ENCODE measurements at places on chromosomes 6 and 20. TPM values are rescaled to one million over a fixed set of nuclear protein-coding genes. Genes with fewer than 3 reads are reported as not detected.

SUMO4 gene
- total RNA-seq = 2.6 TPM

DNA sequence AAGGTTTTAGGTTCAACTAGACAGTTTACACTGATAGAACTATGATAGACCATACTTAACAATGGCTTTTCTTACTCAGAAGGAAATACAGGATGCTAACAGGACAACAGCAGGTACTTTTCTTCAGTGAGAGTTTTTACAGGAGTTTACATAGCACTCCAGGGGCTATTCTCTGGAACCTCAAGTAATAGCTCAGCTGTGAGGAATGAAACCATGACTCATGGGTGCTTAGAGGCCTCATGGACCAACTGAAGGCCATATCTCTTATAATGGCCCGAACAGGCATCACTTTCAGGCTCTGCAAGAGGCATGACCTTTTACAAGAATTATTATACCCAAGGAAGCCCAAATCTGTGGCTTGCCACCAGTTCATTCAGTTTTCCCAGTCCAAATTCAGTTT is 31.8 kb downstream of the TREML1 start:
- DNase-seq = no peak

MUC22 gene
- total RNA-seq = not detected

TREML2 gene
- total RNA-seq = not detected

BANF2 gene
- total RNA-seq = not detected

Data from endothelial cell of umbilical vein (primary cell).